ENCODE measurements at places on chromosomes 11 and 22.

DNA sequence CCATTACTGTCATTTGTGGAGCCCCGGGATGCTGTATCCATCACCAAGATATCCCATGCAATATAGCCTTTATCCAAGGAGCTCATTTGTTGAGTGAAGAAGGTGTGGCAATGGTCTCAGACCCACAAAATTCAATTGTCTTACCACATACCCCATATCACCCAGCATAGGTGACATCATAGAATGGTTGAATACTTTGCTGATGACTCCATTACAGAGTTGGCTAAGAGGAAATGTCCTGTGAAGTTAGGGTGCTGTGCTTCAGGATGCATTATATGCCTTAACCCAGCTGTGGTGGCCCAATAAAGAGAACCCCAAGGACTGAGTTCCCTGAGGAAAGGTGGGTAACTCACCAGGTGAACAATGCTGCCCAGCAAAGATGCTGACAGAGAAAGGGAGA is 113.7 kb downstream of the EFCAB6 start:
- DNase-seq: no peak

GRCh38 chr11:73818846-73819245 is 31.2 kb downstream of the MRPL48 start:
- no peak for DNase-seq

DNA sequence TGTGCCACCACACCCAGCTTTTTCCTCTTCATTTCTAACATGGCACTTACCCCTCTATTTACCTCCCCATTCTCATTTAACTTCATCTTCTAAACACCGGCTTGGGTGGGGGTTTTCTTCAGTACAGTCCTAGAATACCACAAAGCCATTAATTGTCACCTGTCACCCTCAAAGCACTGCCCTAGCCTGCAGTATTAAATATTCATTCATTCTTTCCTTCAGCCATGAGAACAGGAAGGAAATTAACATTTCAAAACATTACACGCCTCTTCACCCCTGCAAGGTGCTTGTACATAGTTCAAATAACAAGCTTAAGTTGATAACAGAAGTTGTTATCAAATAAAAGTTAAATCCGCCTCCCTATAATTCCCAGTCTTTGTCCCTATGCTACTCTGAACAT is 10.7 kb upstream of the VPS37C start:
- no peak for DNase-seq

- no peak for DNase-seq
These were observed 46.0 kb upstream of the KLHL35 start for GRCh38 chr11:75478783-75479596.

Measured in effector memory CD8-positive, alpha-beta T cell (primary cell).